ENCODE measurements at places on chromosomes 1 and 21.

GRCh38 chr1:79460773-79461436 is 454.4 kb upstream of the ADGRL4 start:
- DNase-seq = no peak

DNA sequence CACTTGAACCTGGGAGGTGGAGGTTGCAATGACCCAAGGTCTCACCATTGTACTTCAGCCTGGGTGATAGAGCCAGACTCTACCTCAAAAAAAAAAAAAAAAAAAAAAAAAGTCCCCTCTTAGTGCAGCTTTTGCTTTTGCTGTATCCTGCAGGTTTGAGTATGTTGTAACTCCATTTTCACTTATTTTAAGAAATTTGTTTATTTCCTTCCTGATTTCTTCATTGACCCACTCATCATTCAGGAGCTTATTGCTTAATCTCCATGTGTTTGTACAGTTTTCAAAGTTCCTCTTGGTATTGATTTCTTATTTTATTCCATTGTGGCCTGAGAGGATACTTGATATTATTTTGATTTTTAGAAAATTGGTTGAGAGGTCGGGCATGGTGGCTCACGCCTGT is 50.9 kb upstream of the AK4 start:
- DNase-seq = no peak

- DNase-seq = no peak
These were observed 19.1 kb upstream of the CGN start for GRCh38 chr1:151492120-151492519.

- DNase-seq = no peak
These were observed 36.8 kb downstream of the HENMT1 start for GRCh38 chr1:108624069-108624468.

DNA sequence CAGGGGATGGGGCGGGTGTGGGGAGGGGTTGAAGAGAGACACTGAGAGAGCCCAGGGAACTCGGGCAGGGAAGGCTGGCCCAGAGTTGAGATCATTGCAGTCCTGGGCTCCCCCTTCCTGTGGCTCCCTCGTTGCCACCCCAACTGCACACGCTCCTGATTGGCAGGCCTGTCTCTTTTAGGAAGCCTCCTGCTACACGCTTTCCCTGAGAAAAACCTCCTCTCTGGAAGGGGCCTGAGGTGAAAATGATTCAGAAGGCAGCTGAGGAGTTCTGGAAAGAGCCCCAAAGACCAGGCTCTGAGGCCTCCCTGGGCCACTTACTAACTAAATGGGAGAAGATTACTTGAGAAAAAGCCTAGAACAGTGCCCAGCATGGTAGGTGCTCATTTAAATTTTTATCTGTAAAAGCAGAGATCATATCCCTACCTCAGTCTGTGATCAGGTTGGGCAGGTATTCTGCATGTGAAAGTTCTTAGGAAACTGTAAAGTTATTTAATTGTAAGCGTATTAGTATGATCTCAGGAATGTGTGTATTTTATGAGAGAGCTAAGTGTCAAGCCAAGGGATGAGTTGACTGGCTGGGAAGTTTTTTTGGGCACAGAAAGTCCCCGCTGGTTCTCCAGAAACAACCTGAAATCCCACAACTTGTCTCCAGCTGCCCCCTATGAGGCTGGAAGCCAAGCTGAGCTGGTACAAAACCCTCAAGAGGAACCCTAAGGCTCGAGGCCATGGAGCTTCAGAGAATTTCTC is 65.2 kb upstream of the EPS8L3 start:
- no peak for DNase-seq

DNA sequence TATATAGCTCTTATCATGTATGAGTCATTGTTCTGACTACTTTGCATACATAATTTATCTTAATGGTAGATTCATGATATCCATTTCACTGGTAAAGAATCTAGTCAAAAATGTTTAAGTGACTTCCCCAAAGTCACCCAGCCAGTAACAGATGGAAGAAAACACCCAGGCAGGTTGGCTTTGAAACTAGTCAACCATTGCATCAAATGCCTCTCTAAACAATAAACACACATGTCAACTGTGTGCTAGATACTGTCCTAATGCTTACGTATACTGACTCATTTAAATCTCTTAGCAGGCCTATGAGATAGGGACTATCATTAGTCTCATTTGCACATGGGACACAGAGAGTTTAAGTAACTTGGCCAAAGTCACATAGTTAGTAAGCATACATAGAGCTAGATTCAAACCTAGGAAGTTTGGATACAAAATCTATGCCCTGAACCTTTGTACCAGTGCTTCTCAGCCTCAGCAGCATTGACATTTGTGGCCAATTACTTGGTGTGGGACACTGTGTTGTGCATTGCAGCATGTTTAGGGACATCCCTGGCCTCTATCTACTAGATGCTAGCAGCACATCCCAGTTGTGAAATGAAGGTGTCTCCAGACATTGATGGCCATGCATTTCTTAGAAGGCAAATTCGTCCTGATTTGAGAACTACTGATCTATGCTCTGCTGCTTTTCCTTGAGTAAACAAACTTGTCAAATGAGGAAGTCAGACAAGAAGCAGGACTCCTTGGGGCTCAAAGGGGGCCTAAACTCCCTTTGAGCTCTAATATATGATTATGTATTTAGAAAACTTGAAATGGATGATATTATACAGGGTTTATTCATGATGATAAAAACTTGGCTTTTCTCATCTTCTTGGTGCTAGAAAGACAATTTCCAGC is 316.3 kb downstream of the KCNH1 start:
- no peak for DNase-seq

- no peak for DNase-seq
These were observed 11.1 kb upstream of the KCNE1 start for GRCh38 chr21:34523019-34523555.
